HepG2 (cell line): ENCODE measurements at places on chromosomes 7 and 10.

DNA sequence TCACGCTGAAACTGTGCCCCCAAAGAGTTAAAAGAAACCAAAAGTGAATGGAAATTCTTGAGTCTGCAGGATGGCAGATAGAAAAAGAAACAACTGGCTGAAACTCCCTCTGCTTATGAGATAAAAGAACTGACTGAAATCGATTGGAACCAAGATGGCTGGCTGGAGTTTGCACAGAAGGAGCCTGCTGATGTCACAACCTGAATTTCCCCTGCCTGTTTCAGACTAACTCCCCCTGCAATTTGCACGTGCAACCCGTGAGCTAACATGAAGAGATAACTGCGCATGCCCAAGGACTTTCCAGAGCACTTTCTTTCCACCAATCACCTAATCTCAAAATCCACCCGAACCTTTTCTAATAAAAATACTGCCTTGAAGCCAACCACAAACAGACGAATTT, 435.5 kb downstream of the CALN1 start:
- DNase-seq, result no peak

GRCh38 chr7:50727072-50727471, 55.6 kb downstream of the GRB10 start:
- DNase-seq, result no peak

- peak; percentile 6 for DNase-seq
Measured at GRCh38 chr7:95609277-95609971, 13.1 kb upstream of the PDK4 start.

- DNase-seq, result no peak
Measured at GRCh38 chr10:86599729-86600128, 54.6 kb upstream of the OPN4 start.

DNA sequence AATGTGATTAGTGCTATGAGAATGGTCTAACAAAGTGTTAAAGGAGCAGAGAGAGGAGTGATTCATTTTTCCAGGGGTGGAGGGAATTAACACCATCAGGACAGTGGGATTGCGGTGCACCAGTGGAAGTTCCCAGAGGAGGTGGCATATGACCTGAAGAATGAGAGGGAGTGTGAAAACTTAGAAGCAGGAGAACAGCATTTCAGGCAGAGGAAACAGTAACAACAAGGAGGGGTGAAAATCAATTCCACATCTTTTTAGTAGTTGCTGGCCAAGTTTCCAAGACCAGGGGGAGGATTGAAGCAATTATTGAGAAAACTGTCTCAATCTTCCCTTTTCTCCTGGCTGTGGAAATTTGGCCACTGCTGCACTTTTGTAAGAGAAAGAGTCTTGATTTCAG, 23.7 kb upstream of the CCDC172 start:
- DNase-seq, result no peak

DNA sequence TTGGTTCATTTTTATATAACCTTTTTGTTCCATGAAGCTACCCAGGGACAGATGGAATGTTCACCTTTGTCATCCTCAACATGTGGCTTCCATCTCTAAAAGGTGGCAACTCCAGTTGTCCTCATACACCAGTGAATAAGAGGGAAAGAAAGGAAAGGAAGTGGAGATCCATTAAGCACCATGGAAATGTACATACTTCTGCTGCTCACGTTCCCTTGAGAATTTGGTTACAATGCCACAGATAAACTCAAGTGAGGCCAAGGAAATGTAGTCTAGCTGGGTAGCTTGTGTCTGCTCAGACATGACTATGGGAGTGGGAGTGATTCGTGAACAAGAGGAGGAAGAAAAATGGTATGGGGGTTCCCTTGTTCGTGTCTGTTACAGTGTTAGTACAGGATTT, 237.1 kb upstream of the FAM3C start:
- no peak for DNase-seq

DNA sequence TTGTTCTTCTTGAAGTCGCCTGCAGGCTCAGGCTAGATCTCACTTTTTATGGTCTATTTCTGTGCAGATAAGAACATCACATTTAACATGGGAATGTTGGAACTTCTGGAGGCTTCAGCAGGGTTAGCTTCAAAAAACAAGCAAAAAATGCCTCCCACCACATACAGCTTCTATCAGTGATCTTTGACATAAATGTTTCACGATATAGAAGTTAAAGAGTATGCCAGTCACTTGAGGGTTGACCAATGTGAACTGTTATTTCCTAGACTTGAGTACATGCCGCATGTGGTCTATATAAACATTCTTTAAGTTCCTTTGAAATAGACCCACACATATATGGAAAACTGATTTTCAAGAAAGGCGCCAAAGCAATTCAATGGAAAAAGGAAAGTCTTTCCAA, 219.2 kb upstream of the KLF14 start:
- no peak for DNase-seq

GRCh38 chr7:148807436-148807835, 76.7 kb downstream of the EZH2 start:
- no peak for DNase-seq

DNA sequence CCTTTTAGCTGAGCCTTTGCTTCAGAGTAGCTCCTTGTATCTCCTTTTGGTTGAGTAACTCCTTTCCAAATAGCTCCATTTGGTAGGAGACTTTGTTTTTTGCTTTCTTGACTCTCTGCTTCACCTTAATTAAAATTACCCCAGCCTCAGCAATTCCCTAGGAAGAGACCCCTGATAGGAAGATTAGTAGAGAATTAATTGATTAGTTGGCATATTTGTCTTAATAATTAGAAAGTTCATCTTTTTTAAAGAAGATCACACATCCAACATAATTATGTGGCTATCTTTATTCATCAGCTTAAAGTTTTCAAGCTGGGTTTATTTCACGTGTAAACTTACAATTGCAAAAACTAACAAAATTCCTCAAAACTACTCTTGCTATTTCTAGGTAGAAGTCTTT, 119.1 kb downstream of the LRRN3 start:
- DNase-seq, result no peak

GRCh38 chr10:130389906-130390305, 253.7 kb downstream of the GLRX3 start:
- DNase-seq, result no peak

DNA sequence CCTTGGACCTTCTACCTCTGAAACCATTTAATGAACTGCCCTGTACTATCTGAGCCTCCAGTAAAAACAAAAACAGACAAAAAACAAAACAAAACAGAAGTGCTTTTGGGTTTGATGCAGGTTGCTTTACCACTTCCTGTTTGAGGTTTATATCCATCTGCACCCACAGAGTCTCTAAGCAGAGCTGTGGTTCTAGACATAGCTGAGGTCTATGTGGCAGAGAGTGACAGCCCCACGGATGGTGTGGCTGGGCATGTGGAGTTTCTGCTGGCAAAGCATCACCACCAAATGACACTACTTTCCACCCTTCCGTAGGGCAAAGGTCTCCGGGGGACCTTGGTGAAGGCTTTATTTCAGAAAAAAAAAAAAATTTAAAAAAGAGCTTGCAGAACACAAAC, 754.2 kb downstream of the GRID1 start:
- DNase-seq, result no peak

- DNase-seq, result no peak
Measured at GRCh38 chr10:60820093-60820754, 41.9 kb downstream of the CDK1 start.

DNA sequence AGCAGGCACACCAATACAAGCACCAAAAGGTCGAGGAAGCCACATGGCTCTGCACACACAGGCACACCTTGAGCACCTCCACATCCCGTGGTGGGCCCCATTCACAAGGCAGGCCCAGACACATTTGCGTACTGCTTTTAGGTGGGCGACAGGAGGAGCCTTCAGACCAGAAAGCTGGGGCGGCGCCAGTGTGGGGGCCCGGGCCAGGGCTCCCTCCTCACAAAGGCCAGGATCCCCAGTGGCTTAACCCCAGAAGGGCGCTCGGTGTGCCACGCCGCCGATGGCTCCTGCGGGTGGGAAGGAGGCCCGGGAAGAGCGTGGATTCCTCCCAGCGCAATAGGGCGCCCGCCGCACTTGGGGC, 2.8 kb upstream of the SMARCD3 start:
- DNase-seq, result no peak

DNA sequence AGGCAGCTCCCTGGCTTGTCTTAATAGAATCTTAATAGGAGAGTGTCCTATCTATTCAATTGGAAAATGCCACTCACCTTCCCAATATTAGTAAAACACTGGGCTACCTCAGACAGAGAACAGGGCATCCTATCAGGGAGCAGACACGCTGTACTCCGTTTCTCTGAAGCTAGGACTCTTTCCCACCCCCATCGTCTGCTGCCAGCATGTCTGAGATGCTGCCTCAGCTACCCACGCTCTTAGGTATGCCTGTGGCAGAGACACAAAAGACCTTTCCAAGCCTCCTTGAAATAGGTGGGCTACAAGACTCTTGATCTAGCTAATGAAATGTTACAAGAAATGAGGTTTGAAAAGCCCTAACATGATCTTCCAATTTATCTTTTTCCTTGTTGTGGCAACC, 2.5 kb upstream of the LRIT2 start:
- no peak for DNase-seq

GRCh38 chr10:102613286-102613685, 31.0 kb upstream of the TRIM8 start:
- no peak for DNase-seq

- no peak for DNase-seq
Measured at GRCh38 chr7:81665236-81665635, 104.6 kb downstream of the HGF start.

- DNase-seq, result no peak
Measured at GRCh38 chr7:47328392-47329319, 253.3 kb downstream of the TNS3 start.

- DNase-seq, result no peak
Measured at GRCh38 chr10:123808286-123808685, 83.3 kb downstream of the CPXM2 start.

DNA sequence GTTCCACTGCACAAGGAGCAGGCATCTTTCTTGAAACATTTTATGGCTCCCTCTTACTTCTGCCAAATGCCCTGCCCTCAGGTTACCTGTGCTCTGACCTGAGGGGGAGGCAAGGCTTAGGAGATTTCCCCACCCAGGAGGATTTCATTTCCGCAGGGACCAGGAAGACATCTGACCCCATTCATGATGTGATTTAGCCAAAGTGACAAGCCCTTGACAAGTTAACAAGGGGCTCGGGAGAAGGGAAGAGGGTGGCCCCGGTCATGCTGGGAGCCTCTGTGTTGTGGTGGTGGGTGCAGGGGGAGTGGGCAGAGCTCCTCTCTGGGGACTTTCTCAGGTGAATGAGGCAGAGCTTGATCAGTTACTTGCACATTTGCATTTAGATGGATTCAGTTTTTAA, 18.9 kb downstream of the GIMAP5 start:
- no peak for DNase-seq

- DNase-seq, result no peak
Measured at GRCh38 chr7:41837916-41838315, 135.0 kb upstream of the INHBA start.

GRCh38 chr10:116307455-116307854, 16.8 kb upstream of the CCDC172 start:
- no peak for DNase-seq

- no peak for DNase-seq
Measured at GRCh38 chr10:49179699-49180443, 8.3 kb downstream of the TMEM273 start.

GRCh38 chr10:3704565-3705325, 80.3 kb downstream of the KLF6 start:
- DNase-seq, result no peak

- DNase-seq, result no peak
Measured at GRCh38 chr7:755413-755805, 28.3 kb upstream of the PRKAR1B start.

DNA sequence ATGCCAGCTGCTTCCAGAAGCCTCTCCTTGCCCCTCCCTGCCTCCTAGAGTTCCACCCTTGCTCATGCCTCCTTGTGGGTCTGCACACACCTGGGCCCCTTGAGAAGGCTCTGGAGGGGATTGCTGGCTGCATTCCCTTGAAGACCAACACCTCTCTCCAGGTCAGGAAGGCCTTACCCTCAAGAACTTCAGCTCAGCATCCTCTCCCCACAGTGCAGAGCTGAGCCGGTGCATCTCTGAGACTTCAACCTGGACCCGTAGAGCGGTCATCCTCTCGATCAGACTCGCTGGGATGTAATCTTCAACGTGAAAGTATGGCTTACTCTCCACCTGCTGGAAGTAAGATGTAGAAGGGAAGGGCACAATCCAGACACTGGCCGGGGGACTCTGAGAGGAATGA, 62.7 kb downstream of the FRMPD2 start:
- no peak for DNase-seq
